ENCODE measurements at places on chromosomes 1 and 21.

DNA sequence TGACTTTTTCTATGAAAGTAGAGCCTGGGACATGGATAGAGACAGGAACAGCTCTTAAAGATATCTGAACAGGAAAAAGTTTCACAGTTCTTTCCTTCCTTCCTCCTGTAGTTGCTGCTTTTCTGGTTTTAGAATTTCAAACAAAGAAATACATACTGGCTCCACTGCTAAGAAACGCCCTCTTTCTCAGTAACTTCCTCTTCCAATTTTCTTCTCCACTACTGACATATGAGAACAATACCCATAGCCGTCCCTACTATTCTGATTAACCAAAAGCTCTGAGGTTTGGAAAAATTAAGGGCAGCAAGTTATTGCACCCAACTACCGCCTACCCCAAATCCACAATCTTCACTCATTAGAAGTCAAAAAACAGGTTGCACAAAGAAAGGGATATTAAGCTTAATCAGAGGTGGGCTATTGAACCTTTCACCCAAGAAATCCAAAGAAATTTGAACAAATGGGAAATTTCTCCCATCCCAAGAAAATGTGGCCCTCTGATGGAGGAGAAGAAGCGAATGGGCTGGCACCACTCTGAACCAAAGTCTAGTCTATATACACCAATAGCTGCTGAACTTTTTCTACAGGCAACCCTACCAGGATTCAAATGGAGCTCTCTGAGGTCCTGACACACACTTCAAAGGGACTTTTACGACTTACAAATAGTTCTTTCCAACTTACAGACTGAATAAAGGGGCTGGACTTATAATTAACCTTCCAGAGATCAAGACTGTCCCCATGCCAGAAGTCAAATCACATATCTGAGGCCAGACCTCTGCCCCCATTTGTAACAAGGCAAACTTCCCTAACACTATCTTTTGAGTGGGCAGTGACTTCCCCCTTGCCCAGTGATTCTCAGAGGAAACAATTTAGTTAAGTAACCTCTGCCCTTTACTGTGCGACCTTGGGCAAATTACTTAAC, 1.7 kb downstream of the WASF2 start:
- DNase-seq, result no peak

- DNase-seq, result no peak
These were observed 103.2 kb downstream of the RGL1 start for GRCh38 chr1:183908079-183908478.

- DNase-seq, result no peak
These were observed 5.4 kb downstream of the CDKN2C start for GRCh38 chr1:50975436-50975835.

DNA sequence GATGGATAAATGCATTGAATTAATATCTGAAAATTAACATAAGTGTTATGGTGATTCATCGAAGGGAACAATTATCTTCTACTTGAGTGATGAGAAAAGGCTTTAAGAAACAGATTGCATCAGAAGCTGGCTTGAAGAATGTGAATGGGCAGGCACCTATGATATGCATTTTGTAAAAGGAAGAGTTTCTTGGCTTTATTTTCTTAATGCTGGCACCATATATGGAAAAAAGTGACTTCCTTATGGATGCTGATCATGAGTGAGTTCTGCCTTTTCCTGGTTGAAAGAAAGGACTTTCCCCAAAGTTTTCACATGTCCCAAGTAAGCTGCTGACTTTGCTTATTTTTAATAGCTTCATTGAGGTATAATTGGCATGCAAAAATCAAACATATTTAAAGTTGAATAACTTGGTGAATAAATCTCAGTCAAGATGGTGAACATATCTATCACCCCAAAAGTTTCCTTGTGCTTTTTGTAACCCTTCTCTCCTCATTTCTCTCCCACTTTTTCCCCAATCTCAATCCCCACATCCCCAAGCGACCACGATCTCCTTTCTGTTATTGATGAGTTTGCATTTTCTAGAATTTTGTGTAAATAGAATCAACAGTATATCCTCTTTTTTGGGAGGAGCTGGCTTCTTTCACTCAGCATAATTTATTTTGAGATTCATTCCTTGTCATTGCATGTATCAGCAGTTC, 74.2 kb downstream of the SPATA46 start:
- DNase-seq, result no peak

- no peak for DNase-seq
These were observed 369.3 kb downstream of the PBX1 start for GRCh38 chr1:164928232-164928812.

GRCh38 chr1:205604059-205604458, 27.8 kb downstream of the ELK4 start:
- no peak for DNase-seq

GRCh38 chr21:33686386-33686785, 44.1 kb downstream of the ITSN1 start:
- no peak for DNase-seq

GRCh38 chr1:20291645-20292084, 990 bp downstream of the VWA5B1 start:
- no peak for DNase-seq

GRCh38 chr1:203126151-203126865, 1.2 kb upstream of the ADORA1 start:
- DNase-seq, result no peak

DNA sequence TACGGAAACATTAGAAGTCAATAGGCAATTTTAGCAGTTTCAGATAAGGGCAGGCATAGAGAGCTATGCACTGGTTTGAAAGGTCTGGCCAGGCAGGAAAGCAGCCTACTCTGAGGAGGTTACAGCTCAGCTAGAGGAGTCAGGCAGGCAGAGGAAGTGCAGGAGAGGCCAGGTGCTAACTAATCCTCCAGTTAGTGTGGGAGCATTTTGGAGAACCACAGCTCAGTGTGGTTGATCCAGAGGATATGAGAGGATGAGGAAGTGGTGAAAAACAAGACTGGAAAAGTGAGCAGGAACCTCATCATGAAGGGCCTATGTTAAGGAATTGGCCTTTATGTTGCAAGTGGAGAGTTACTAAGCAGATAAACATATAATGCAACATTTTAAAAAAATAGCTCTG, 282.4 kb upstream of the SGIP1 start:
- no peak for DNase-seq

DNA sequence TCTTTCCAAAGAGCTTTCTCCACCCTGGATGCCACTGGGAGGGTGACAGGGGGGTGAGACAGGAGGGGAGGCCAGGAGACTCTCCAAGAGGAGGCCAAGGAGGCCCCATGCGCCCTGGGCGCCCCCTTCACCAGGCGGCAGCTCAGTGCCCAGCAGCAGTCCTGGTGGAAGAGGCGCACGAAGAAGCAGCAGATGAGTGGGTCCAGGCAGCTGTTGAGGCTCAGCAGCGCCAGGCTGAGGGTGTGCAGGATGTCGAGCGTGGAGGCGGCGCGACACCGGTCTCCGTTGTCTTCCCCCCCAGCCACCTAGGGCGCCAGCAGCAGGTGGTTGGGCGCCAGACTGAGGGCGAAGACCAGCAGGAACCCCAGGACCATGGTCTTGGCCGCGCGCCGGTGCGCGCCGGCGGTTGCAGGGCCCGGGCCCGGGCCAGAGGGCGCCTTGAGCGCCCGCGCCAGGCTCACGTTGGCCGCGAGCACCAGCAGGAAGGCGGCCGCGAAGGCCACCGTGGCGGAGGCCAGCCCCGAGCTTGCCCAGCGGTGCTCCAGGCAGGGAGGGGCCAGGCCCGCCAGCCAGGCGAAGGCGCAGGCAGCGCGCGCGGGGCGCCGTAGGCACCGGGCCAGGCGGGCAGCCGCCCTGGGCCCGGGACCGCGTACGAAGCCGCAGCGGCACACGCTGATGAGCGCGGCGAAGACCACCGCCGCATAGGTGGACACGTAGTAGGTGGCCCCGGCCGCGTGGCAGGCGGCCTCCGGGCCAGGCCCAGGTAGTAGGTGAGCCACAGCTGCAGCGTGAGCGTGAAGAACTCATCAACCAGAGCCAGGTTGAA, 8.6 kb downstream of the TMEM35B start:
- no peak for DNase-seq
